Gastroesophageal sphincter (tissue), 4 donors: ENCODE measurements at places on chromosomes 6 and 20. TPM values are rescaled to one million over a fixed set of nuclear protein-coding genes. Genes with fewer than 3 reads are reported as not detected.

Gene DYNLRB1
- 222 TPM for total RNA-seq

Gene MPIG6B
- total RNA-seq: not detected

Gene THEMIS
- total RNA-seq: 0.27 TPM

- no peak for ATAC-seq
- H3K27me3 ChIP-seq: peaks cover 11% of the 10 kb centered on the region
- H3K4me3 ChIP-seq: no peak overlapping the region
- H3K4me1 ChIP-seq: no peaks in the 10 kb centered on the region
- H3K27ac ChIP-seq: no peak overlapping the region
- H3K36me3 ChIP-seq: no peaks in the 10 kb centered on the region
Measured at GRCh38 chr6:45488889-45489288, 111.2 kb upstream of the SUPT3H start.

DNA sequence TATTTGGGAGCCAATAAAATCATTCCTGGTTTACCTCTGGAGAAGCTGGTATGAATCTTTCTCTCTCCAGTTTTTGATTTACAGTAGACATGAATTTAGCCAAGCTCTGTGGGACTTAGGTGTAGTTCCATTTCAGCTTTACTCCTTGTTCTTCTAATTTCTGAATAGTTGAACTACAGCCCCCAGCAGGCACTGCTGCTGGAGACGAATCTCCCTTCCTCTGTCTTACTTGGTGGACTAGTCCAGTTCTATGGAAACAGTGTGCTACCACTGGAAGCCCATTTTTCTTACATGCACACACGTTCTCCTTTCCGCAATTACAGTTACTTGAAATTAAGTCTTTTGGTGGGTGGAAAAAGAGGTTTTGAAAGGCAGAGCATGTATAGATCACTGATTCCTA lies 42.3 kb downstream of the RALGAPB start:
- H3K4me1 ChIP-seq: no peaks in the 10 kb centered on the region
- H3K27ac ChIP-seq: no peak overlapping the region
- no peak overlapping the region for H3K4me3 ChIP-seq

DNA sequence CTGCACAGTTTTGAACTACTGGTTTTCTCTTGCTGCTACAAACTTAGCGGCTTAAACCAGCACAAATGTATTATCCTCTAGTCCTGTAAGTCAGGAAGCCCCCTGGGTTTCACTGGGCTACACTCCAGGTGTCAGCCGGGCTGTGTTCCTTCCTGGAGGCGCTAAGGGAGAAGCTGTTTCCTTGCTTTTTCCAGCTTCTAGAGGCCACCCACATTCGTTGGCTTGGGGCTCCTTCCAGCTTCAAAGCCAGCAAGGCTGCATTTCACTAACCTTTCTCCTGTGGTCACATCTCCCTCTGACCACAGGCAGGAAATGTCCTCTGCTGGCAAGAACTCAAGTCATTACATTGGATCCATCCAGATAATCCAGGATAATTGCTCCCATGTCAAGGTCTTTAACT lies 350.6 kb upstream of the PLCB4 start:
- ATAC-seq: no peak
- H3K27me3 ChIP-seq: no peaks in the 10 kb centered on the region
- H3K36me3 ChIP-seq: peaks cover 47% of the 10 kb centered on the region
- no peak overlapping the region for H3K27ac ChIP-seq
- H3K4me1 ChIP-seq: peaks cover 19% of the 10 kb centered on the region
